ENCODE measurements at places on chromosomes 4 and X. TPM values are rescaled to one million over a fixed set of nuclear protein-coding genes. Genes with fewer than 3 reads are reported as not detected.

Gene PTTG2
- total RNA-seq, result 0.89 TPM

Gene FGFRL1
- total RNA-seq, result 21.6 TPM

Gene PABPC1L2A
- total RNA-seq, result not detected

Gene ENOX2
- 15.9 TPM for total RNA-seq

Gene TRIM75
- not detected for total RNA-seq

Gene SHISA3
- total RNA-seq, result 8.8 TPM

Gene SGMS2
- total RNA-seq, result 39.6 TPM

Gene METTL14
- total RNA-seq, result 38.4 TPM

Gene OCIAD2
- 9.2 TPM for total RNA-seq

Gene EDA
- total RNA-seq, result 13.7 TPM

Gene IBSP
- not detected for total RNA-seq

- DNase-seq, result no peak
Measured at GRCh38 chr4:186227221-186227620, at the start of gene KLKB1. KLKB1 (plus strand) TSS chr4:186227507; CDS start chr4:186228196, 689 bp downstream.

DNA sequence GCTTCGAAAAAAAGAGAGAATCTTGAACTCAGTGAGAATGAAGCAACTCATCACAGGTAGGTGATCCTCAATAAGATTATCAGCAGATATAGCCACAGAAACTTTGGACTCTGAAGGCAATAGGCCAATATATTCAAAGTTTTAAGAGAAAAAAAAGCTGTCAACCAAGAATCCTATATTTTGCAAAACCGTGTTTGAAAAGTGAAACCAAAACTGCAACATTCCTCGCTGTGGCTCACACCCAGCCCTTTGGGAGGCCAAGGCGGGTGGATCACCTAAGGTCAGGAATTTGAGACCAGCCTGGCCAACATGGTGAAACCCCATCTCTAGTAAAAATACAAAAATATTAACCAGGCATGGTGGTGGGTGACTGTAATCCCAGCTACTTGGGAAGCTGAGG is 22.8 kb downstream of the MAD2L1 start:
- no peak for DNase-seq

GRCh38 chr4:10722957-10723356 is 38.4 kb upstream of the CLNK start:
- DNase-seq, result no peak

GRCh38 chr4:40200875-40201801 is 4.3 kb downstream of the RHOH start:
- no peak for DNase-seq

DNA sequence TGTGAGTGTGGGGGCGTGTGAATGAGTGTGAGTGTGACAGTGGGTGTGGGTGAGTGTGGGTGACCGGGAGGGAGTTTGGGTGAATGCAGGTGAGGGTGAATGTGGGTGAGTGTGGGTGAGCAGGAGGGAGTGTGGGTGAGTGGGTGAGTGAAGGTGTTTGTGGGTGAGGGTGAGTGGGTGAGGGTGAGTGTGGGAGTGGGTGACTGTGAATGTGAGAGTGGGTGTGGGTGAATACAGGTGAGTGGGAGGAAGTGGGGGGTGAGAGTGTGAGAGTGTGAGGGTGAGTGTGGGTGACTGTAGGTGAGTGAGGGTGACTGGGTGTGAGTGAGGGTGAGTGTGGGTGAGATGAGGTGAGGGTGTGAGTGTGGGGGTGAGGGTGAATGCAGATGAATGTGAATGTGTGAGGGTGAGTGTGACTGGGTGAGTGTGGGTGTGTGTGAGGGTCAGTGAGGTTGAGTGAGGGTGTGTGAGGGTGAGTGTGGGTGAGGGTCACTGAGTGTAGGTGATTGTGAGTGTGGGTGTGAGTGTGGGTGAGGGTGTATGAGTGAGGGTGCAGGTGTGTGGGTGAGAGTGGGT is 1677.3 kb upstream of the TENM3 start:
- no peak for DNase-seq

DNA sequence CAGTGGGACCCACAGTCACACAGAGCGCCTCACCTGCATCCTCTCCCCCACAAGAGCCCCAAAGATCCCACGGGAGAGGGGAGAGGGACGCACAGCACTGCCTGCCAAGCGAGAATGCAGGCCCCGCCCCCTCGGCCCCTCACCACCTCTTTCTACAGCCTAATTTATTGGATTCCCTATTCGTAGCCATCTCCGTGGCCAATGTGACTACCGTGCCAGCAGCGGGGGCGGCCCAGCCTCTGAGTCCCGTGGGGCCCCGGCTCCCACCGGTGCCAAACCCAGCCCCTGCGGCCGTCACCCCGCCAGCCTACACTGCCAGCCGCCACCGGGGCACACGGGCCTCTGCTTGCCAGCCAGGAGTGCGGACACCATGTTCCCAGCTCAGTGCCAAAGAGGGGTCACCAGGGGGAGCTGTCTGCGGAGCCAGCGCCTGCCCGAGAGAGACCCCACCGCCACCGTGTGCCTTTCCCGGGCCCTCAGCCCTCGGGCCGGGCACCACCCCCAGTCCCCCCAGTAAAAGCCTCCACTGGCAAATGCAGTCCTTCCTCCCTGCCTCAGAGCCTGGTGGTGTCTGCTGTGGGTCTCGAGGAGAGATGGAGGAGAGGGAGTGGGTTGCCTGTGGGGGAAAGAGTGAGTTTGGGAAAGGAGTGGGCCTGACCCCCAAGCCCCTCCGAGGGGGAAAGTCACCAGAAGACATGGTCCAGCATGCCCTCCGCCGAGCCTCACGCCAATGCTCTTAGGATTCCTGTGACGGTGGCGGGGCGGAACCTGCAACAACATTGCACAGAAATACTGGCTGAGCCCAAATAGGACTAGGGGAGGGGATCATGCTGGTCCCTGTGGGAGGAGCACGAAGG is 19.6 kb upstream of the PLXNB3 start:
- no peak for DNase-seq

DNA sequence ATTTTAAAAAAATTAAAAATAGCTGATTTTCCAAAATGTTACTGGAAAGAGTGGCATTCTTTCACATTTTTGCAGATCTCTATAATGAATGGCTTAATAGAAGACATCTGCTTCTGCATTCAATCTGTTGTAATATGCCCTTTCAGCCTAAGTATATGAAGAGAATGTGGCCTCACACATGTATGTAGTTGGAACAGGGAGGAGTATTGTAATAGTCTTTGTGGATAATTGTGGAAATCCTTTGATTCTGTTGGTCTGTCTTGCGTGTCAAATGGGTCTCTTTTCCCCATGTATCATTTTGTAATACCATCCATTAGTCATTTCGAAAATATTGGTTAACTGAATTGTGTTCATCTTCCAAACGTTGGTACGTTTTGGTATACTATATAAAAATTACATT is 11.6 kb downstream of the TXLNG start:
- no peak for DNase-seq

DNA sequence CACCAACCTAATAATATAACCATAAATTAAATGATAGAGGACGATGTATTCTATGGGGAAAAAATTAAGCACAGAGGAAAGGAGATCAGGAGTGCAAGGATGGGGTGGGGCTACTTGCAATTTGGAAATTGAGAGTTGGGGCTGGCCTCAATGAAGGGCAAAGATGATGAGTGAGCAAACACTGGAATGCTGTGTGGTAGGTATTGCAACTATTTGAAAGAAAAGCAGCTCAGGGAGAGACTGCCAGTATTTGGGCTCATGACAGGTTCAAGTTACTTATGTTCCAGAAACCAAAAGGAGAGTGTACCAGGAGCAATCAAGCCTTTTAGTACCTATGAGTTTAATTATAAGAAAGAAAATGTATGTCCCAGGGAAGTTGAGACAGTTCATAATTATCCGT is 47.4 kb downstream of the ASIC5 start:
- DNase-seq, result no peak

DNA sequence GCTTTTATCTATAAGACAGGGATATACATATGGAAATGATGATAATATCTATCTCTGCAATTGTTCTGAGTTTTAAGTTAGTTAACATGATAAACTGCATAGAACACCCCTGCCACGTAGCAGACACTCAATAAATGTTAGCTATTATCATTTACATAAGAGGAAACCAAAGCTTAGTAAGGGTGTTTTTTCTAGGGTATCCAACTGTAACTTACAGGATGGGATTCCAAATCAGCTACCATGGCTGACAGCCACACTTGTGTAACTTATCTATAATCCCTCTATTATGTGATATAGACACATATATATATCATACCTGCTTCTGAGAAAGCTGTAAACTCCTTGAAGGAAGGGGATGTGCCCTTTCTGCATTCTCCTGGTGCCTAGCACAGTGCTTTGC is 1.1 kb upstream of the SPARCL1 start:
- no peak for DNase-seq

DNA sequence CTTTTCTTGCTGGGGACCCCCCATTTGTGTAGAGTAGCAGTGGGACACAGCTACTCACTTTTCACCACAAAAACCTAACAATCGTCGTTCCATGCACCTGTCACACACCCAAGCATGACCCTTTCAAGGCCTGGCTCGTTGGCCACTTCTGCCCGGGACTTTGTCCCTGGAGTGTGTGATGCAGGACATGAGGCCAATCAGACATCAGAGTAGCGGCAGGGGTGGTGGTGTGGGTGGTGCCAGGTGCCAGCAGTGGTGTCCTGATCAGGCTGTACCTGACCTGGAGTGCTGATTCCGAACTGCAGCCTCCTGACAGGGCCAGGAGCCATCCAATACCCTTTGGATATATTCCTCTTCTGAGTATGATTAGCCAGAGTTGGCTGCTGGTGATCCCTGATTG is 23.1 kb upstream of the PROM1 start:
- DNase-seq, result no peak

Measured in left cardiac atrium (tissue), 4 donors.